CD4-positive, alpha-beta T cell treated with Interleukin-12 subunit alpha and Interleukin-12 subunit beta, for 1 hour (primary cell): ENCODE measurements at places on chromosomes 11 and 22.

DNA sequence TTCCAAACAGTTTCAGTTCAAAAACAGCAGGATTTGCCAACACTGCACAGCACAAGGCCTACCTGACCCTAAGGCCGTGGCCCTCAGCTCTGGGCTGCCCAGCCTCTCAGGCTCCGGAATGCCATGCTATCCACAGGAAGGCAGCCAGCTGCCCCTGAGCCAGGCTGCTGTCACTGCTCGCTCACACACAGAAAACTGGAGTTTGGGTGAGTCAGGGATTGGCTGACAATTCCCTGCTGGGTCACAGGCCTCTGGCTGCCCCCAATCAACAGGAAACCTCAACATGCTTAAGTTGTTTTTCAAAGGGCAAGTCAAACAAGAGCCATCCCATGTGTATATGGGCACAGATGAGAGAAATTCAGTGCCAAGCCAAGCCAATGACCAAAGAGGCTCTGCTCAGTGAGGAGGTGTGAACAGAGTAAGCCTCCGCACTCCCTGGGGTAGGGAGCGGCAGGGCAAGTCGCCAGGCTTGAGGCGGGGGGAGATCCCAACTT lies 50.2 kb downstream of the RPL27A start:
- no peak for DNase-seq

- no peak for DNase-seq
These were observed 22.5 kb downstream of the TP53I11 start for GRCh38 chr11:44928144-44928543.

DNA sequence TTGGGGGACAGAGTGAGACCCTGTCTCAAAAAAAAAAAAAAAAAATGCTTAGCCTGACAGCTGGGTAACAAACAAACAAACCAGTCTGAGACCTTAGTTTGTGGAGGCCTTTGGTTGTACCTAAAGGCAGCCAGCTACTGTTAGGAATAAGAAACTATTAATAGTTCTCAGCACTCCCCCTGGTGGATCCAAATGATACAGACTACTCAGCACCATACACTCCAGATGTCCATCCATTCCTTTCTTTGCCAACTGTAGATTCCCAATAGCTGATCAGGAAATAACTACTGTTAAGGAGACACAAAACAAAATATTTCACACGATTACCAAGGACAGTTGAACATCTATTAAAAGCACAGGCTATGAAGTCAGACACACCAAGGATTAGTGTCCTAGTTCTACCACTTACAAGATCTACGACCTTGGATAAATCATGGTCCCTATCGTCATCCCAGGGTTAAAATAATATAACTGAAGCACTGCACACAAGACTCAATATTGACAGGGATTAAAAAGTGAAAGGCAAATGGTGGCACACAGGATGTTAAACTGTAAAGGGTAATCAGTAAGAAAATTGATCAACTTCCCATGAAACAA lies 17.2 kb downstream of the CLDN25 start:
- DNase-seq, result peak; percentile 27

DNA sequence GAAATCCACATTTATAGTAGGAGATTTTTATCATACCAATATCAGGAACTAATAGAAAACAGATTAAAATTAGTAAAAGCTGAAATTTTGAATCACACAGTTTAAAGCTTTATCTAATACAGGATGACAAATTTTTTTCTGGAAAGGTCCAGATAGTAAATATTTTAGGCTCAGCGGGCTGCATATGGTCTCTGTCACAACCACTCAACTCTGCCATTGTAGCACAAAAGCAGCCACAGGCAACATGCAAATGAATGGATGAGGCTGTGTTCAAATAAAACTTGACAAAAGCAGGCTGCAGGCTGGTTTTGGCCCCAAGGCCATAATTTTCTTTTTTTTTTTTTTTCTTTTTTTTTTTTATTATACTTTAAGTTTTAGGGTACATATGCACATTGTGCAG lies 108.2 kb upstream of the CCDC90B start:
- no peak for DNase-seq

DNA sequence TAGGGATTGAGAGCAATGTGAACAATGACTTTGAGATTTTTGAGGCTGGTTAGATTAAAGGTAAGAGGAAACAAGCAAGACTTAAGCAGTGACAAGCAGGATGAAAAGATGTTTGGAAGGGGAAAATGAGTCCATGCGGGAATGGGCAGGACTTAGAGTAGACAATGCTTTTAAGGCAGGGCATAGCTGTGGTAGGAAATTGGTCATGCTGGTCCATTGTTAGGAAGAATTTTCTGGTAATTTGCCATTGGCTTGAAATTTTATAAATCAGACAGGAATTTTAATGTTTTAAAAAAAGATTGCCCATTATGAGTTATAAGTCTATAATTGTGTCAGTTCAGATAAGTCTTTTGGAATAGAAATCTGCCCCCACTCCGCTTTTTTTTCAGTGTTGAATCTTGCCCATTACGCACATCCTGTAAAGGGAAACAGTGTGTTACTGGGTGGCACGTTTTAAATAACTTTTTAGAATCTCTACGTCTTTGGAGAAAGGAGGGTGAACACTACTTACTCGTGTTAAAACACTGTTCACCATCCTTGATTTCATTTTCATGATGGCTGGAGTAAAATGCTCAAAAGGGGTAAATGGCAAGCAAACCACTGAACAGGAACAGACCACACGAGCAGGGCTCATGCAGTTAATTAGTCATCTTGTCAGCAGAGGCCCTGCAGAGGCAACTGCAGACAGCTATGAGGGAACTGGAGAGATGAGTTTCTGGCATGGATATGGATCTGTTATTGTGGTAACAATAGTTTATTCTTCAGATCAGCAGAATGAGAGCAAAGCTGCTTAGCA lies 25.0 kb downstream of the SWAP70 start:
- DNase-seq, result peak; percentile 5

DNA sequence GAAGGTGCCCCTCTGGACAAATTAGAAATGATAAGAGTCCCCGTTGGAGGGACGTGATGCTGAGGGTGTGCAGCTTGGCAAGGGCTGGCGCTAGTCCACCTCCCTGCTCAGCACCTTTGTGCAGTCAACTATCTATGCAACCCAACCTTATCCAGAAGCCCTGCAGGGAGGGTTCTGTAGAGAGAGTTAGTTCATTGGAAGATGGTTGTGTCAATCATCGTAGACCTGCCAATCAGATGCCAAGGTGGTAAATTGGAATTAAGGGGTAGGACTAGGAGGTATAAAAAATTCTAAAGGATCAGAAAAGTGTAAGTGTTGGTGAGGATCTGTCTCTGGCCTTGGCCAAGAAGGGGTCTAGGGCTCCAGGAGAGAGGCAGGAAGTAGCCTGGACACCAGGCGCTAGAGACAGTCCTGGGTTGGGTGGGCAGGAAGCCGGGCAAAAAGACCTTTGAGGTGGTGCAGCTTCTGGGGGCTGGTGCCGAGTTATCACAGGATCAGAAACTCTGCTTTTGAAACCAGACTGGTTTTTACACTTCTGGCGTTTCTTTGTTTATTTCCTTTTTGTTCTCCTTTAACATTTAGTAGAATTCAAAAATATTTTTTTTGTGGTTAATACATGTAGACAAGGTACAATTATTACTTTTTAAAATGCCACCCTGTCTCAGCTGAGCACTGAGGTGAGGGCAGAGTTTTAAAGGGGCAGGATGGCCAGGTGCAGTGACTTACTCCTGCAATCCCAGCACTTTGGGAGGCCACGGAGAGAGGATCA lies 1.6 kb downstream of the C1QTNF6 start:
- peak; percentile 88 for DNase-seq

DNA sequence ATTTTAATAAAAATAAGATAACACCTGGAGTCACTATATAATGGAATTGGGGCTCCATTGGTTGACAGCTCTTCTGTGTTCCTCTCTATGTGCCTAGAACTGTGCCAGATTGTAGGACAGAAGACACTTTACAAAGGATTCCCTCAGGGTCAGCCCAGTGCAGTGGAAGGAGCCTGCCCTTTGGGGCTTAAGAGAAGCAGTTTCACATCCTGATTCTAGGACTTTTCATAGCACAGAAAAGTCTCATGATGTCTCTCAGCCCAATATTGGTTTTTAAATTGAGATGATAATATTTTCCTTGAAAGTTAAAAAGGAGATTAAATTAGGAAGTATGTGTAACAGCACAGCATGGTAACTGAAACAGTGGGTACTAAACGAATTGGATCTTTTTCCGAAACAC lies 7.1 kb downstream of the PLAAT4 start:
- DNase-seq, result no peak

DNA sequence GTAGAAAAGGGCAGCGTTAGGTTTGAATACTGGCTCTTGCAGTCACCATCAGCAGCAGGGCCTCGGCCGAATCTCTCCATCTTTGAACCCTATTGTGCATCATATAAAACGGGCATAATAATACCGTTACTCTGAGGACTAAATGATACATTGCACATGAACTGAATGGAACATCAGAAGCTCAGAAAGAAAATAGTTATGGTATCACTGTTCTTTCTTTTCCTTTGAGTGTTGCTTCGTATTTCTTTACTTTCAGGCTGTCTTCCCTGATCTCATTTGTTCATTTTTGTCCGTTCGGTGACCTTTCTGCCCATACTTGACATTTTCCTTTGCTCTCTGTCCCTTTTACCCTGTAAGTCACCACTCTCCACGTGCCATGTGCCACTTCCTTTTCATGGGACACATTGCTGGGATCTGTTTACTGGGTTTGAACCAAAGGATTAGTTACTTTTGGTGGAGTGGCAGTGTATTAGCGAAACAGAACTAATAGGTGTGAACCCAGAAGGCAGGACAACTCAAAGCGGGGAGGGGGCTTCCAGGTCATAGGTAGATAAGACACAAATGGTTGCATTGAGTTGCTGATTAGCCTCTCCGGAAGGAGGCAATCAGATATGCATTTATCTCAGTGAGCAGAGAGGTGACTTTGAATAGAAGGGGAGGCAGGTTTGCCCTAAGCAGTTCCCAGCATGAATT lies 717 bp upstream of the ZNF202 start:
- no peak for DNase-seq

GRCh38 chr11:13698132-13698531 lies 29.7 kb downstream of the FAR1 start:
- DNase-seq, result no peak

DNA sequence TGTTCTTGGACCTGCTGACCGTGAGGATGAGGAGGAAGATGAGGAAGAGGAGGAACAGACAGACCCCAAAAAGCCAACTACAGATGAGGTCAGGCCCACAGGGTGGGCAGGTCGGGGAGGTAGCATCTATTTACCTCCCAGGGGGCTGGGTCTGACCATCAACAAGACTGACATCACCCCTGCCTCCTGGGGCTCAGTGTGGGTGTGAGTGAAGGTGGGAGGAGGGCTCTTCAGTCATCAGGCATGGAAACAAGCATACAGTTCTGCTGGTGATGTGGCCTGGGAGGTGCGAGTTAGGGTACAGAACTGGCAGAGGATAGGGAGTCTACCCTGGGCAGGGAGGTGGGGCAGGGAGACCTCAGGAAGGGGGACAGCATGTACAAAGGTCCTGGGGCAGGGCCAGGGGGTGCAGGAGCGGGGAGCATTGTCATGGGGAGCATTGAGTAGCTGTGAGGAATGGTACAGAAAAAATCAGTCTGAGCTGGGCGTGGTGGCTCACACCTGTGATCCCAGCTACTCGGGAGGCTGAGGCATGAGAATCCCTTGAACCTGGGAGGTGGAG lies 8.9 kb downstream of the PLCB3 start:
- no peak for DNase-seq

GRCh38 chr11:4430051-4430450 lies 19.0 kb upstream of the OR52K2 start:
- DNase-seq, result no peak

- no peak for DNase-seq
These were observed 102.8 kb upstream of the NCAM1 start for GRCh38 chr11:112858289-112859023.

DNA sequence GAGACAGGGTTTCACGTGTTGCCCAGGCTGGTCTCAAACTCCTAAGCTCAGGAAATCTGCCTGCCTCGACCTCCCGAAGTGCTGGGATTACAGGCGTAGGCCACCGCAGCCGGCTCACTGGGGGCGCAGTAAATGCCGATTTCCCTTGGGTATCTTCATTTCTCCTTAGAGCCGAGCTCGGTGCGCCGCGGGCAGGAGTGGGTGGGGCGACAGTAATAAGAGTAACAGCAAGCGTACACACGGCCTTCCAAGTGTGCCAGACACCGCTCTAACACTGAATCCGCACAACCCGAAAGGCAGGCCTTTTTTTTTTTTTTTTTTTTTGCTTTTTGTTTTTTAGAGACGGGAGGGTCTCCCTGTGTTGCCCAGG lies 500 bp upstream of the ADSL start:
- DNase-seq, result peak; percentile 59

GRCh38 chr22:50732681-50733080 lies 5.3 kb upstream of the ACR start:
- DNase-seq, result no peak

DNA sequence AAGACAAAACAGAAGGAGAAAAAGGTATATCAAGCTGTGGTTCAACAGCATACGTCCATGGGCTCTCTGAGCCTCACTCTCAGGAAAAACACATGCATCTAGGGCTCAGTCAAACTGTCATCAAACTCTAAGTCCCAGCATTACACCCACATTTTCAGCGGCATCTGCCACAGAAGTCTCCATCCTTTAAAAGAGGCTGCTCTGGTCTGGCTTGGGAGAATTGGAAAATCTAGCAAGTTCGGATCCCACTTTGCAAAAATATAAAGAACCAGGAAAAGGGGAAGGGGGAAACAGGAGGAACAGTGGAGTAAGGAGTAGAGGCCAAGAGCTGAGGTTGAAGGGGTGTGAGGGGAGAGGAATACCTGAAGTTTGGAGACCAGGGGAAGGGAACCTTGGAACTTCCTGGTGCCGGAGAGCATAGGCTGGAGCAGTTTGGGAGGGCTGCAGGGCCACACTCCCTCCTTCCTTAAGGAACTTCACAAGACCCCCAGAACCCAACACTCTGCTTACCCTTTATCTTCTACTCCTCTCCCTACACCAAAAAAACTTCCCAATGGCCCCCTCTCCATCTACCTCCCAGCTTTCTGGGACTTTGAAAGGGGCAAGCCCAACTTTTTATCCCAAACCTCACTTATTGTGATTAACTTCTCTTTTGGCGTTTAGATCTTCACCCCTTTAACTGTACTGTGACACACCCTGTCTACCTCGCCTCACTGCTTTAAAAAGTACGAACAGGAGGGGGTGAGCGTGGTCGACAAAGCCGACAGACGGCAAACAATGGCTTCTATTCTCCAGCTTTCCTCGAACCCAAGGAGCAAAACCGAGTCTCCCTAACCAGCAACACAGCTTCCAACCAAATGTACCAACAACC lies 4.0 kb downstream of the PAX6 start:
- DNase-seq, result no peak

- DNase-seq, result no peak
These were observed 80.1 kb downstream of the INSC start for GRCh38 chr11:15194671-15195415.

- DNase-seq, result no peak
These were observed 128.7 kb upstream of the TOP3B start for GRCh38 chr22:22111267-22111751.
